NCI-H526 treated with DMSO at 0.1 percent for 48 hours (cell line): ENCODE measurements at places on chromosomes 12 and 14.

DNA sequence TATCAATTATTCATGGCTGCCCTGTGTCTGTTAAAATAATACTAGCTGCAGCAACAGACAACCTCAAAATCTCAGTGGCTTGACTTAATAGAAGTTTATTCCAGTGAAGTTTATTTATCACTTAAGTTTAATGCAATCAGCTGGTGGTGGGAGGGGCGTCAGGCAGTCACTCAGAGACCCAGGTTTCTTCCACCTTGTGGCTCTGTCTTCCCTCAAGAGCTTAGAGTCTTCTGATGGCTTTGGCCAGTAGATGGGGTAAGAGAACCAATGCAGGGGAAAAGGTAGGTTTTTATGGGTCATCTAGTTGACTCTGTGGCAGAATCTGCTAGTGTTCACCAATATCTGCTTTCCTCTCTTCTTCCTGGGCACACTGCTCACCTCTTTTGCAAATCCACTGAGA lies 668.9 kb downstream of the AACS start:
- no peak for DNase-seq

GRCh38 chr12:109671502-109671901 lies 42.1 kb upstream of the FAM222A start:
- no peak for DNase-seq

GRCh38 chr12:83074358-83074894 lies 387.7 kb downstream of the TMTC2 start:
- DNase-seq = no peak

DNA sequence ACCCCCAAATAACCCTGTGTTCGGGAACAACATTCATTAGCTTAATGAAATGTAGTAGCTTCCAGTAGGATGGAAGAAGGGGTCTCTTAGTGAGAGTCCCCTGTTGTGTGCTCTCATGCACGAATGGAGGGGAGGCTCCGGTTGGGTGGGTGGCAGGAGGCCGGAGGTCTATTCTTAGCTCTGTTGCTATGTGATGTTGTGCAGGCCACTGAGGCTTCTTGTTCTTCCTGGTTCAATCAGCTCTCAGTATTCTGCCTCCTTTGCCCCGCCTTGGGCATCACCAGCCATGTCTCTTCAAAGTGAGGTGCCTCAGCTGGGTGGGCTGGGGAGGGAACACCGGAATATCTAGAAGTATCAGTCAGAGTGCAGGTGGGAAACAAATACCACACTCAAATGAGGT lies 50.8 kb downstream of the KCNA1 start:
- no peak for DNase-seq

- no peak for DNase-seq
Measured at GRCh38 chr12:48929551-48929950, 4.3 kb upstream of the FKBP11 start.

- DNase-seq = no peak
Measured at GRCh38 chr12:109752117-109753053, 38.8 kb downstream of the FAM222A start.

GRCh38 chr14:24607081-24607480 lies 2.4 kb downstream of the GZMH start:
- DNase-seq = no peak

- no peak for DNase-seq
Measured at GRCh38 chr14:104293231-104293841, 154.9 kb downstream of the KIF26A start.

DNA sequence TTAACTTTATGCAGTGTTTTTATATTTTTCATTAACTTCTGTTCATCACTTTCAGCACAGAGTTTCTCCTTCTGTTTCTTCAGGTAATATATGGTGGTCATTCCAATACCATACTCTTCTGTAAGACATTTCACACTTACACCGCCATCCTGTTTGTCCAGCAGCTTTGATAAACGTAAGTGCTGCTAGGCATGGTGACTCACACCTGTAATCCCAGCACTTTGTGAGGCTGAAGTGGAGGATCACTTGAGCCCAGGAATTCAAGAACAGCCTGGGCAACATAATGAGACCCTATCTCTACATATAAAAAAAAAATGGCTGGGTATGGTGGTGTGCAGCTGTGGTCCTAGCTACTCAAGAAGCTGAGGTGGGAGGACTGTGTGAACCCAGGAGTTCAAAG lies 55.8 kb downstream of the EXOC5 start:
- DNase-seq = no peak

GRCh38 chr14:68976160-68977067 lies 2.7 kb downstream of the ACTN1 start:
- no peak for DNase-seq

DNA sequence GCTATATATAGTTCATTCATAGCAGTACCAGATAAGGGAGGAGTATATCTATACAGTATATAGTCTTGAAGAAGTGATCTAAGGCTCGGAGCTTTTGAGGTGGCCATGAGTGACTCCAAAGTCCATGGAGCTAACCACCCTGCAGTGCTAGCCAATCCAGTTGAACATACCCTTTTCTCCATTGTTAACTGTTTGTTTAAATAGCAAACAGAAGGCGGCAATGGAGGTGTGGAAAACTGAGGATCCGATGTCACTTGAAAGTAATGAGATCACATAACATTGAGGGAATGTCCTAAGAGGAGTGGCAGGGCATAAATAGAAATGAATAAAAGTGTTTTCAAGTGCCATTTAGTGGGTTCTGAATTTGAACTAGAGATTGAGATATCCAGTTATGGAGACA lies 12.4 kb upstream of the SNAPC1 start:
- no peak for DNase-seq

GRCh38 chr12:53969588-53970259 lies 3.2 kb upstream of the HOXC11 start:
- no peak for DNase-seq

DNA sequence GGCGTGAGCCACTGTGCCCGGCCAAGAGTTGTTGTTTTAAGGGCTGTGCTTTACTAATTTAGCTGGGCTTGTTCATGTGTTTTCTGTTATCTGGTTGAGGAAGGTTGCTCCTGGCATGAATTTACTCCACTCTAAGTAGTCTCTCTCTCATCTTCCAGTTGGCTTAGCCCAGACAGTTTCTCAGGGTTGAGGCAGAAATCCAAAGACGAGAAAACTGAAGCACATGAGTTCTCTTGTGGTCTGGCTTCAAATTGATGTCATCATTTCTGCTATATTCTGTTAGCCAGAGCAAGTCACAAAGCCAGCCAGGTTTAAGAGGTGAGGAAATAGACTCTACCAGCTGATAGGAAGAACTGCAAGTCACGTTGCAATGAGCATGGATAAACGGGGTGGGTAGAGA lies 57.9 kb downstream of the E2F7 start:
- DNase-seq = no peak

DNA sequence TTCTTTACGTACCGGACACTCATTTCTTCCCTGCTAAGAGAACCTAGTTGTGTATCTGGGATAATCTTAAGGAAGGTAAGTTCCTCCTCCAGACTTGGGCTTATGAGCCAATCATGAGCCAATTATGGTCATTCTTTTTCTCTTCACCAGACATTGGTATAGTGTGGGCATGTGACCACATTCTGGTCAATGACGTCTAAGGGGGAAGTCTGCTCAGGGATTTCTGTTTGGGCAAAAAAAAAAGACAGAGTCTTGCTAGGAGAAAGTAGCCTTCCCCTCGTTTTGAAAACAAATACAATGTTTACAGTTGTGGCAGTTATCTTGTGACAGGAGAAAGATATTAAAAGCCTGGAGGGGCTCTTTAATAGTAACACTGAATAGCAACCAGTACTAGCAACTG lies 20.1 kb upstream of the PLXNC1 start:
- no peak for DNase-seq

GRCh38 chr12:94127239-94128131 lies 20.9 kb upstream of the PLXNC1 start:
- DNase-seq = no peak

- no peak for DNase-seq
Measured at GRCh38 chr14:60093606-60094005, 1.9 kb downstream of the PCNX4 start.

DNA sequence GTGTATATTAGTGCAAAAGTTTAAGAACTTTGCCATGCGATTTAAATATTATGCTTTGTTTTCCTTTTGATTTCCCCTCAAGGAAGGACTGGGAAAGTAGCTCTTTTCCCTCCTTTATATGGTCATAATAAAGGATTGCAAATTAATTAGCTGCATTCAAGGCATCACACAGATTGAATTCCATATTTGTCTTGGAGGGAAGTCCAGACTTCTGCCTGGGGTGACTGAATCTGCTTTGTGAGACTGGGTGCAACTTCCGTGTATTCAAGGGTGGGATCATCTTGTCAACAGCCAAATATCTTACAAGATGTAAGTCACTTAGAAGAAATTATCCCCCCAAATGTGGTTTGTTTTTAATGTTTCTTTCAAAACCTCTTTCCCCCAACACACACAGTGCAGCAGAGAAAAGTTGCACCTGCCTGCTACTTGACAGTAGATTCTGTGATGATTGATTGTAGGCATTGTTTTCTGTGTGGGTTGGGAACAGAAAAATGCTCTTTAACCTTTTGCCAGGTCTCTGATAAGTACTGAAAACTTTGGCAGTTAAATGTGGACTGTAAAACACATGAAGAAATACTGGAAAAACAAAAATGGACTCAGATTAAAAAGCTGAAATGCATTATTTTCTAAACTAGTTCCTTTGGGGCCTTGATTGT lies 28.4 kb downstream of the STK38L start:
- no peak for DNase-seq

DNA sequence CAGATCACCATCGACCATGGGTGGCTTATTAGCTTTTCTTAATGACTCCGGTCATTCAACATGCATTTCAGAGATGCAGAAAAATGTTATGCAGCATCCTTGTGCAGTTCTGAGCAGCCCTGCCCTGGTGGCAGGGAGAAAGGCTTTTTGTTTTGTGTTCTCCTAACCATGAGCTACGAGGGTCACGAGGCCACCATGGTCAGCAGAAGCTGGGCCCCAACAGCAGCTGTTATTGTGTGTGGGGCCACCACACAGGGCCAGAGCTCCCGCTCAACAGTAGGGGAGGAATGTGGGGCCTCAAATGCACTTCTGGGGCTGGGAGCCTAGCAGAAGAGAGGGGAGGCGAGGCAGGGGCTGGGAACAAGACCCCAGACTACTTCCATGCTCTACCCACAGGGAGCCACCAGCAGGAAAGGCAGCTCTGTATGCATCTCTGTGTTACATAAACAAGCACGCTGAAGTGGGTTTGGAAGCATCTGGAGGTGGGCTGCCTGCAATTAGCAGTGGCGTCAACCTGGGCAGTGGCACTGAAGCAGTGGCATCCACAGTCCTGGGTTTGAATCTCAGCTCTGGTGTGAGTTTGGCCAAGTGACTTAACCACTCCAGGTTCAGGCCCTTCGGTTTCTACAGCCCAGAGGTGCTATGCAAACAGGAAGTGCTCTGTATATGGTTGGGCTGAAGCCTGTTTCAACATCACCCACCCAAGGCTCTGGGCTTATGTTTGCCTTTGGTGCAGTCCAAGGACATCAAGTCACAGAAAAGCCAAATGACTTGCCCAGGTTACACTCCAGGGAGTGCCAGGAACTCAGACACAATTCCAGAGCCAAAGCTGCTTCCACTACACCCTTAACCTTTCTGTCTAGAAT lies 16.3 kb downstream of the GLTP start:
- no peak for DNase-seq

DNA sequence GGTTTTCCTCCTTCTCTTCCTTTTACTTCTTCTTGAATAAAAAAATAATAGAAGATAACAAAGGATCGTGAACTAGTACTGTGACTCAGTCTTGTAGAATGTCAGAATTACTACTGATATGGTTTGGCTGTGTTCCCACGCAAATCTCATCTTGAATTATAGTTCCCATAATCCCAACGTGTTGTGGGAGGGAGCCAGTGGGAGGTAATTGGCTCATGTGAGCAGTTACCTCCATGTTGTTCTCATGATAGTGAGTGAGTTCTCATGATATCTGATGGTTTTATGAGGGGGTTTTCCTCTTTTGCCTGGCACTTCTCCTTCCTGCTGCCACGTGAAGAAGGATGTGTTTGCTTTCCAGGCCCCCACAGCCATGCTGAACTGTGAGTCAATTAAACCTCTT lies 549.6 kb downstream of the DIO2 start:
- no peak for DNase-seq

DNA sequence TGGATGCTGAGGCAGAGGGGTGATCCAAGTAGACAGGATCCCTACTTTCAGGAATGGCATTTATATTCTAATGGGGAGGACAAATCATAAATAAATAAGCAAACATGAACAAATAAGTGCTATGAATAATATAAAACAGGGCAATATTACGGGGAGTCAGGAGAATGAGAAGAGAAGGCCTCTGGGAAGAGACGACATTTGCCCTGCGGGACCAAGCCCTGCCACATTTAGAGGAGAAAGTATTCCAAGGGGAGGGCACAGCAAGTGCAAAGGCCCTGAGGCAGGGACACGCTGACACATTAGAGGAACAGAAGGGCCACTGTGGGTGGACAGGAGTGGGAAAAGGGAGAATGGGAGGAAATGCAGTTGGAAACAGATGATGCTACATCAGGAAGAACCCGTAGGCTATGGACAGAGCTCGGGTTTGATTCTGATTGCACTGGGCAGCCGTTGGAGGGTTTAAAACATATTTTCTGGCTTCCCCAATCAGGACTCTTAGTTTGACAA lies 1.3 kb downstream of the RNFT2 start:
- no peak for DNase-seq

GRCh38 chr12:14571779-14572178 lies 4.1 kb upstream of the PLBD1 start:
- no peak for DNase-seq
